Fibroblast of upper back skin (primary cell): ENCODE measurements at places on chromosomes 6 and 20.

DNA sequence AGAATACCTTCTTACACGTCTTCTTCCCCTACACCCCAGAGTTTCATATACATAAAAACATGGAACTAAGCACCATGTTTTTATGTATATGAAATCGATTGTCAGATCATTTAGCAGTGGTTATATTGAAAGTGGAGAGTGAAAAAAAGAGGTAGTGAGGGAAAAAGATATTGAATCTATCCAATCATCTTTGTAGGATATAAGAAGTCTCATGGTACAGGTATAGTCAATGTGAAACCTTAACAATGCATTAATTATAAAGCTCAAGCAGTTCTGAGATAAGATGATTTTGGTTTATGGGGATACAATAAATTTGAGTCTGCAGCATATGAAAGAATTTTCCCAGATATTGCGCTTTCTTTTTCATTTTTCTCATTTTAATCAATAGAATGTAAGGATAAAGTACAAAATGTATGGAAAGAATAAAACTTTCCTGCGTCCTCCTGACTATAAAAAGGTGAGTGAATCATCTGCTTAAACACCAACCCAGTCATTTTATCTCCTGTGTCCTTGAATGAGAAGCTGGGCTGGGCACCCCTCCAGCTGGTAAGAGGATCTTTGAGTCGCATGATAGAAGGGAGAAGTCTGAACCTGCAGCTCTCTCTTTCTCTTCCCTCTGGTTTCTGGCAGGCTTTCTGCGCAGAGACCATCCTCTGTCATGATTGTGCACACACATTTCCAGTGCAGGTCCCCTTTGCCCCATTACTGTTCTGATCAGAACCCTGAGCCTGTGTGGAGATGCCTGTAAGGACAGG lies 28.1 kb upstream of the AKIRIN2 start:
- peak; percentile 38 for DNase-seq

GRCh38 chr20:22525069-22525820 lies 59.1 kb downstream of the FOXA2 start:
- DNase-seq: no peak

- DNase-seq: peak; percentile 43
These were observed 5.4 kb upstream of the KCNQ5 start for GRCh38 chr6:72616406-72617015.

DNA sequence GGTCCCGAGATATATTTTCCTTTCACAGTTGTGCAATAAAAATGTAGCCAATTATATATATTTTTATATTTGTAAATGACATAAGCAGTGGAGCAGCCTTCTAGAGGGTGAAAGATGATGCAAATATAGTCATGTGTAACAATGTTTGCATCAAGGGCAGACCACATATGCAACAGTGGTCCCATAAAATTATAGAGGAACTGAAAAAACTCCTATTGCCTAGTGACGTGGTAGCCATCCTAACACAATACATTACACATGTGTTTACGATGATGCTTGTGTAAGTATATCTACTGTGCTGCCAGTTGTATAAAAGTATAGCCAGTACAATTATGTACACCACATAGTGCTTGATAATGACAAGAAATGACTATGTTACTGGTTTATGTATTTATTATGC lies 162.8 kb downstream of the ZFAND3 start:
- no peak for DNase-seq

- peak; percentile 94 for DNase-seq
These were observed 136.3 kb downstream of the MRPL14 start for GRCh38 chr6:43990627-43991619.
